ENCODE measurements at places on chromosomes 2 and 18.
A peak's percentile ranks its signal among the peaks of the same experiment; 100 is the strongest.

GRCh38 chr2:188705191-188705590 is 269.0 kb upstream of the COL3A1 start:
- DNase-seq: no peak

DNA sequence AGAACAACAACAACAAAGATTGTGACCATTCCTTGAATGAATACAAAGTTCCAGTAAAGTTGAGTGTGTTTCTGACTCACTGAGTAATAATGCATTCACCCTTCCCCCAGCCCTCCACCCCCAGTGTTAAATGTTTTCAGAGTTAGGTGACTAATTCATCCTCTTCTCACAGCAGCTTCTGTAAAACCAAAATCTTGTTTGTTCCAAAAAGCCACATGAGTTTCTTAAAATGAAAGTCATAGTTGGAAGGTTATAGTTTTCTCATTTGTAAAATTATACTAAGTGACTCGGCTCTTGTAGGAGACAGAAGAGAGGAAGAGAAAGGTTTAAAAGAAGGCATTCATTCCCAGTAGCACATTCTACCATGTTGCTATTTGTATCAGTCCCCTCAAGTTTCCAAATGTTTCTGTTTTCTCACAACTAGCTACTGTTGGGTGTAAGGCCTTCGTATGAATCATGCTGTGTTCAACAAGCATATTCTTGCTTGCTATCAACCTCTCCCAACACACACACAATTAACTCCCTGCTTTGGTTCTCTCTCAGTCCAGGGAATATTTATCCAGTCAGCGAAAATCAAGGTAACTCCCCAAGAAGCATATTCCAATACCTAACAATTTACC is 75.3 kb downstream of the MBD2 start:
- peak; percentile 64 for DNase-seq

DNA sequence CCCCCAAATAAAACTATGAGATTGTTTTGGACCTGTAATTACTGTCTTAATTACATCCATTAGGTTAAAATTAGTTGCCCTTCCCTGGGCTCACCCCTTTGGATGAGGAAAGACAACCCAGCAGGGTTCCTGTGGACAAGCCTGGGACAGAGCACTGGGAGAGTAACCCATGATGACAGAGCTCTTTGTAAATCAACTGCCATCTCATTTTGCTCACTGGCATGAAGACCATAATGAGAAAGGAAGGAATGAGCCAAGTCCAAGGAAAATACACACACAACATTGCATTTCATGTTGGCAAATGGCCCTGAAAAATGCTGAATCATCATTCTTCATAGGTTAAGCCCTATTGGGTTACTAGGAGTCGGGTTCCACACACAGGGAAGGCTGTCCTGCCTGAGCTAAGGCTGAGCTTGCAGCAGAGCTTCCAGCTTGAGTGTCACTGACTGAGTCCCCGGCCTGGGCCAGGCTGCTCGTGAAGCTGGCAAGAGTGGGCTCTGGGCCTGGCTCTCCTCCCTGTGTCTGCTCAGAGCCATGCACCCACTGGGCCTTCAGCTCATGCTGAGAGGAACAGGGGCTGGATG is 94.1 kb upstream of the ACAA2 start:
- DNase-seq: no peak

DNA sequence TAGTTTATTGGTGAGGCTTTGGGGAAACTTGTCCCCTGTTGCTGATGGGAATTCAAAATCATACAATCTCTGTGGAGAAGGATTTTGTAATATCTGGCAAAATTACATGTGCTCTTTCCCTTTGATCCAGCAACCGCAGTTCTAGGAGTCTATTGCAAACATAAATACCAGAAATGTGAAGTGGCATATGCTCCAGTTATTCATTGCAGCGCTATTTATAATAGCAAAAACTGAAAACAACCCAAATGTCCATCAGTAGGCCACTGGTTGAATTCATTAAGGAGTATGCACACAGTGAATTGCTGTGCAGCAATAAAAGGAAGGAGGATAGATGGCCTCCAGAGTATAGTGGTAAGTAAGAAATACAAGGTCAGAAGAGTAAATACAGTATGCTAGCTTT is 76.5 kb downstream of the HNRNPLL start:
- no peak for DNase-seq

DNA sequence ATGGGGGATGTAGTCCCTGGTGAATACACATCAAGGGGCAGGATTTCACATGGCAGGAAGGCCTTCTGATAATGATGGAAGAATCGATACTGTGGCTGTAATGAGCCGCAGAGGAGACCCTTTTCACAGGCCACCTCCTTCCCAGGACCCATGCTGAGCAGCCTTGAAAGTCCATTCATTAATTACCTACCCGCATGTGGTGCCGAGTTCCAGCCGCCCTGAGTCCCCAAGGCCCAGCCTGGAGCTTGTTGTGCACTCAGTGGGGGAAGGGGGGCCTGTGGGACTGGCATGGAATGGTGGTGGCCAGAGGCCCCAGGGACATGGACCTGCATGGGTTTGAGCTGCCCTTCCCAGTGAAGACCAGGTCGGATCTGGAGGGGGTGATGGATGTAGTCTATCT is 25.5 kb downstream of the ASB18 start:
- DNase-seq: no peak

GRCh38 chr2:10267036-10267435 is 35.7 kb upstream of the HPCAL1 start:
- no peak for DNase-seq

DNA sequence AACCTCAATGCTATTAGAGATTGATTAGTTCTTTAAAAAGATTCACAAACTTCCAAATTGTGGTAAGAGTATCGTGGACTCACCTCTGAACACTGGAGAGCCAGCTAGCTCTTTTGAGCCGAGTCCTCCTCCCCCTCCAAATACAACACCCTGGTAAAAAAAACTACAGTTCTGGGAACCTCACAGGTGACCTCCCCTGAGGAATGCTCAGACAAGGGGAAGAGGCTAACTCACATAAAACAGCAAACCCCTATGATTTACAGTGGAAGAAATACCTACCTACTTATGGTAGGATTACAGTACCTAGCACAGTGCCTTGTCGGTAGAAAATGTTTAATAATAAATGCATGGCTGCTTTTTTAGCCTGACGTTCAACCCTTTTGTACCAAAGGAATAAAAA is 8.4 kb downstream of the ZNF24 start:
- DNase-seq: no peak

DNA sequence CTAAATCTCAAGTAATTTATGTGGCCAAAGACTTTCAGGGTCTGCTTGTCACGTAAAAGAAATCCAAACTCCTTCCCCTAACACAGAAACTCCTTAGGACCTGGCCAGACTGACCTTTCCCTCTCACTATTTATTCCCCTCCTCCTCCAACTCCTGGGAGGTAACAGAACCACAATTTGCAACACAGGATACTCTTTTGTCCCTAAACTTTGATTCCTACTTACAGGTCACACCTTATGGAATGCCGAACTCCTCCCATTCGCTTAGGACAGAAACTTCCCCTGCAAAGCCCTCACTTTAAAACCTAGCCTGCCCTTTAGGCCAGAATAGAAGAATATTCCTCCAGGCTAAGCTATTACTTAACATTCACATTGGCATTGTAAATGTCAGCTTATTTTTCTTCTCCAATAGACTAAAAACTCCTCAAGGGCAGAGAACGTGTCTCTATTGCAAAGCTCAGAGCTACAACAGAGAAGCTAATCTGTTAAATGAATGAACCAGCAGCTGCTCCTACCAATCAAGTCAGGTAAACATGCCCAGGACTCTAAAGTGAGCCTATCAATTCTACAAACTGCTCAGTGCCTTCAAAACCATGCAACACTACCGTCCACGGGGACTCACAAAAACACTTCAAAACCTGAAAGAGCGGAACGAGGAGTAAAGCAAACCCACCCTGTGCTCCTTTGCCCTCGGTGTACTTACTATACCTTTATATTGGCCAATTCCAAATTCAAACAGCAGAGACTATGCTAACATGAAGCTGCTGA is 6.1 kb downstream of the INO80D start:
- DNase-seq: no peak

GRCh38 chr2:20568501-20569463 is 82.1 kb downstream of the HS1BP3 start:
- no peak for DNase-seq

DNA sequence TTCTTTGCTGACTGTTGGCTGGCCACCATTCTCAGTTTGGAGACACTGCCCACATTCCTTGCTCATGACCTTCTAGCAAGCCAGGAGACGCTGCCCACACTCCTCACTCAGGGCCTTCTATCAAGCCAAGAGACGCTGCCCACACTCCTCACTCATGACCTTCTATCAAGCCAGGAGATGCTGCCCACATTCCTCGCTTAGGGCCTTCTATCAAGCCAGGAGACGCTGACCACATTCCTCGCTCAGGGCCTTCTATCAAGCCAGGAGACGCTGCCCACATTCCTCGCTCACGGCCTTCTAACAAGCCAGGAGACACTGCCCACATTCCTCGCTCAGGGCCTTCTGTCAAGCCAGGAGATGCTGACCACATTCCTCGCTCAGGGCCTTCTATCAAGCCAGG is 131.3 kb upstream of the CBLN2 start:
- DNase-seq: no peak

GRCh38 chr2:60818272-60818671 is 62.2 kb downstream of the PAPOLG start:
- peak; percentile 59 for DNase-seq

DNA sequence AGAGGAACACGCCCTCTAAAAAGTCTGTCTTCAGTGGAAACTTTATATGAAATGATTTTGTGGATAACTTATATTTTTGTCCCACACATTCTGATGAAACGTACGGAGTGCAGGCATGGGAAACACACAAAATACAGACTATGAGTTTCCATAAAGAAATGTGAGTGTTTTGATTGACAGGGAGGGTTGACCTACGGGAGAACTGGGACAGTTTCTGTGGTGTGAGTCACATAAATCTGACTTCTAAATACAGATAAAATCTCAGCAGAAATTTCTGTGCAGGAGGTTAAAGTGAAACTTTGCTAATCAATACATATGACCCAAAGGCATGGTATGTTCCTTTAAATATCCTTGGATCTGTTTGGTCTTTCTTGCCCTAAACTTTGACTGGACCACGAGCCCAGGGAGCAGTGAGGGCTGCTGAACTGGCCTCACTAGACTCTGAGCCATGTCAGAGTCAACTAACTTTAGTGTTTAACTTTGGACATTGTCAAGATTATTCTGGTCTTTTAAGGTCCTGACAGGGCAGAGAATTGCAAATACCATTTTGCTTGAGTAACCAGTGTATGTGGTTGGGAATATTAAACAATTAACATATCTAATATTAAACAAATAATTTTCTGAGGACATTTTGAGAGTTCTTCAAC is 206.9 kb upstream of the LYPD1 start:
- DNase-seq: no peak

DNA sequence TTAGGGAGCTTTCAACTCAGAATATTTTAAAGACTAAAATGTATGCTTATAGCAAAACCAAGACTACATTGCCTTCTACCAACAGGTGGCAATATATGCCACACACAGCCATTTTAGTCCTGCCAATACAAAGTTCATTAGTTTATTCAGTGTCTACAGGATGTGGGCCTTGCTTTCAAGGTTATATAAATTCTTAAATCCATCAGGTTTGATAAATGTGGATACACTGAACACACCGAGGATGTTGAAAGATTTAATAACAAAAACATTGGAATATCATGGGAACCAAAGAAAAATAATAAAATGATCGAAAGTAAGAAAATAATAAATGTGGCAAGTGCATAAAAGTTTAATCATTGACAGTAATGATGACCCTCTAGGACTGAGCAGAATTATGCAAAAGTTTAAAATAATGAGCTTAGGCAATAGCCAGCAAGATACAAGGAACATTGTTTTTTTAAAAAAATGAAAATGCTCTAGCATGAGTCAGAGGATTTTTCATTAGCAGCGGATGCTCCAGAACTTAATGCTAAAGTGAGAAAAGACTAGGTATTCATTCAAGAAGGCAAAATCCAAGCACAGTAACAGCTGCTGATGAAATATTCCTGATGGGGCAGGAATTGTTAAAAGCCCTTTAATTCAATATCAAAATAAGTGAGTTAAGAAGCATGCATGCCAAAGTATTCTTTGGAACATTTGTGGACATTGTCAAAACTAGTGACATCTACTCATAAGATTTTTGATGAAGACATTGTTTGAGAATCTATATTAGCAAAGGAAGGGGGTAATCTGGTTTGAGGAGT is 14.2 kb downstream of the SCN9A start:
- no peak for DNase-seq

- no peak for DNase-seq
These were observed 348.2 kb downstream of the MYCN start for GRCh38 chr2:16288371-16289112.

DNA sequence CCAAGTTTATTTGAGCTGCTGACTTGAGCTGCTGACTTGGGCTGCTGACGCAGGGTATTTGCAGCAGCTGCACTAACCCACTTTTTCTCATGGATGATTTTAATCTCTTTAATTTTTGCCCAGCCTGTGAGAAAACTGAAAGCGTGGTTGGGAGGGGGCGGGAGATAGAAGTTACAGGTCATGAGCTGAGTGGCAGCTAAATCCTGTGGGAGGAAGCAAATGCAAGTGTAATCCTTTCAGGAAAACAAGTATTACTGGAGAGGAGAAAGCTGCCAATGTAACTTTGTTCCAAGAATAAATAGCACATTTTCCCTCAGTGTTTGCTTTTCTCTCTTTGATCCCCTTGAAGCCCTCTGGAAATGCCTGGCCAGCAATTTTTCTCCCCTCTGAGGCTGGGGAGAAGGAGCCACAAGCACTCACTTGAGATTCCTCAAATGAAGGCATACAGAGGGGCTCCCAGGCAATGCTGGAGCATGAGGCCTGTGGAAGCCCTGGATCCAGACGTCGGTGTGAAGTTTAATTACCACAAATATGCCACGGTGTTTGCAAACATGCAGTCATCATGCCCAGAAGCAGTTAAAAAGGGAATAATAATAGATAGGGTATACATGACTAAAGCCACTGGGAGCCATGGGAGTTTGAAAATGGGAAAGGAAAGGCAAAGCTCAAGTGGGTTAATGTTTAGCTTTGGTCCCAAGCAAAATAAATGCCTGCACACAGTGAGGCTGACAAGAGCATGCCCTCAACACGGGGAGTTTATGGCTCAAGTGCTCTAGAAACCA is 10.4 kb upstream of the EVA1A start:
- DNase-seq: no peak

- DNase-seq: no peak
These were observed 129.2 kb downstream of the RBMS1 start for GRCh38 chr2:160364364-160364763.

DNA sequence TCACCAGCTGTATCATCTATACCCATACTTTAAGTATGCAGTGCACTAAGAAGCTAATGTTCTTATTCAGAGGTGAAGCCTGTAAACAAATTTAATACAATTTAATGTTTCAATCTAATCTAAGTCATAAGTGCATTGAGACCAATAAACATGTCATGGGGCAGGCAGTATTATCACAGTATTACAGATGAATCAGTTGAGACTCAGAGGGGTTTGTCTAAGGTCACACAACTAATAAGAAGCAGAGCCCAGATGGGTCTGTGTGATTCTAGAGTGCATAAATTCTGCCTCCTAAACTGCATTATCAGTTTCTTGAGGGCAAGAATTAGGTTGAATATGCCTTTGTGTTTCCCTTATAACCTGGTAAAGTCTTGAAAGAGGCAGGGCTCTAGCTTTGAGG is 140.9 kb upstream of the RNF152 start:
- DNase-seq: no peak

Measured in T-helper 2 cell treated with Interferon-gamma antibody and Interleukin-4, amounts not matched to agents 5 μg/mL and 100 μg/mL, for 36 hours (primary cell).